Activated CD4-positive, alpha-beta T cell treated with anti-CD3 and anti-CD28 coated beads for 36 hours (primary cell): ENCODE measurements at places on chromosomes 7 and 10. TPM values are rescaled to one million over a fixed set of nuclear protein-coding genes. Genes with fewer than 3 reads are reported as not detected.
A peak's percentile ranks its signal among the peaks of the same experiment; 100 is the strongest.

GRCh38 chr7:1893036-1893435 lies 223.0 kb downstream of the ELFN1 start:
- peaks cover 15% of the 10 kb centered on the region for H3K4me1 ChIP-seq
- H3K36me3 ChIP-seq = peaks cover 9% of the 10 kb centered on the region
- DNase-seq = no peak
- H3K27ac ChIP-seq = no peak overlapping the region
- H3K4me3 ChIP-seq = no peak overlapping the region
- no peaks in the 10 kb centered on the region for H3K27me3 ChIP-seq

- H3K4me3 ChIP-seq = no peak overlapping the region
- H3K4me1 ChIP-seq = no peaks in the 10 kb centered on the region
- no peak overlapping the region for H3K27ac ChIP-seq
- no peaks in the 10 kb centered on the region for H3K27me3 ChIP-seq
- DNase-seq = no peak
Measured at GRCh38 chr7:7114575-7115291, 67.6 kb upstream of the C1GALT1 start.

- no peaks in the 10 kb centered on the region for H3K36me3 ChIP-seq
- H3K4me1 ChIP-seq = no peaks in the 10 kb centered on the region
- no peak overlapping the region for H3K27ac ChIP-seq
- H3K27me3 ChIP-seq = peaks cover 11% of the 10 kb centered on the region
Measured at GRCh38 chr10:2744547-2745200, 322.7 kb upstream of the PFKP start.

GRCh38 chr10:50279489-50279888 lies 28.2 kb upstream of the ASAH2 start:
- H3K4me1 ChIP-seq = no peaks in the 10 kb centered on the region
- no peak for DNase-seq
- no peak overlapping the region for H3K4me3 ChIP-seq
- H3K27me3 ChIP-seq = peaks cover 40% of the 10 kb centered on the region
- H3K36me3 ChIP-seq = no peaks in the 10 kb centered on the region

- H3K27ac ChIP-seq = no peak overlapping the region
- no peak overlapping the region for H3K4me3 ChIP-seq
- no peak for DNase-seq
- peaks cover 9% of the 10 kb centered on the region for H3K36me3 ChIP-seq
Measured at GRCh38 chr10:24718031-24718855, 5.4 kb downstream of the ARHGAP21 start.

- peak; percentile 23 for DNase-seq
- no peak overlapping the region for H3K27ac ChIP-seq
- no peak overlapping the region for H3K4me3 ChIP-seq
- H3K27me3 ChIP-seq = no peaks in the 10 kb centered on the region
Measured at GRCh38 chr7:99036546-99037111, 107.3 kb downstream of the SMURF1 start.

DNA sequence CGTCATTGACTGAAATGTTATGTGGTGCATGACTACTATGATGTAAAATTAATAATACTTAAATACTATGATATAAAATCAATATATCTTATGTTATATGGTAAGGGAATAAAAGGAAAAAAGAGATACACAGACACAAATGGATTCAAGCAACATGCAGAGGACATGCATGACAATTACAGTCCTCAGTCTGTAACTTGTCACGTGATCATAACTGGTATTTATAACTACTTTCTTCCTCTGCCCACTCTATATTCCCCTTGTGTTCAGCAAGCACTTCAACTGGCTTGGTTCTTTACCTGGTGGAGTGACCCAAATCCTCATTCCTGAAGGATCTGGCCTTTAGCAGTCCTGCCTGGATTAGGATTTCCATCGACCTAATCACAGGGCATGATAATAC lies 104.4 kb upstream of the FAM180A start:
- H3K4me1 ChIP-seq = peaks cover 1% of the 10 kb centered on the region
- H3K27me3 ChIP-seq = peaks cover 4% of the 10 kb centered on the region
- no peak overlapping the region for H3K4me3 ChIP-seq
- no peak for DNase-seq
- H3K27ac ChIP-seq = no peak overlapping the region

- DNase-seq = peak; percentile 60
- no peaks in the 10 kb centered on the region for H3K36me3 ChIP-seq
- peak overlapping the region; percentile 5 for H3K27ac ChIP-seq
- no peak overlapping the region for H3K4me3 ChIP-seq
Measured at GRCh38 chr7:155291045-155291530, 6.6 kb upstream of the INSIG1 start.

GRCh38 chr7:116052006-116052405 lies 21.4 kb upstream of the TFEC start:
- no peaks in the 10 kb centered on the region for H3K36me3 ChIP-seq
- H3K4me3 ChIP-seq = no peak overlapping the region
- no peak for DNase-seq
- no peaks in the 10 kb centered on the region for H3K4me1 ChIP-seq

DNA sequence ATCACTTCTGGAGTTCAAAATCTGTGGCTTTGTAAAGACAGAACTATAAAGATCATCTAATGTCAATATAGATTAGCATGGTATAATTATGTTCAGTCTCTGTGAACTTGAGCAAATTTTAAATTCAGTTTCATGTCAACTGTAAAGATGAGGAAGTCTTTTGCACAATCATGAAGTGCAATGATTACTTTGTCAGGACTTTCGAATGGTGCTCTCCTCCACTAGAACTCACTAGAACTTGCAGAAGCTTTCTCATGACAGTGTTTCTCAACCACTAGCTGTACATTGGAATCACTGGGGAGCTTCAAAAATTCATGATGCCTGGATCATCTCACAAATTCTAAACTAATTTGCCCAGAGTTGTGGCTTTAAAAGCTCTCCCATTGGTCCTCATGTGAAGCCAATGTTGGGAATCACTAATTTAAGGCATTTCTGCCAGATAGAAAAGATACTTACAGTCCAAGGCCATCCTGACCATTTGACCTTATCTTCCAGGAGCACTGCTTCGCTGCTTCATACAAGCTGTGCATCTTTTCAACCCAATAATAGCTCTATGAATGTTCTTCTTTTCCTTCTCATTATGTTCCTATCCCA lies 12.9 kb downstream of the OR2AE1 start:
- no peak for DNase-seq
- H3K36me3 ChIP-seq = no peaks in the 10 kb centered on the region
- H3K27ac ChIP-seq = no peak overlapping the region
- peaks cover 4% of the 10 kb centered on the region for H3K27me3 ChIP-seq
- no peaks in the 10 kb centered on the region for H3K4me1 ChIP-seq
- no peak overlapping the region for H3K4me3 ChIP-seq

DNA sequence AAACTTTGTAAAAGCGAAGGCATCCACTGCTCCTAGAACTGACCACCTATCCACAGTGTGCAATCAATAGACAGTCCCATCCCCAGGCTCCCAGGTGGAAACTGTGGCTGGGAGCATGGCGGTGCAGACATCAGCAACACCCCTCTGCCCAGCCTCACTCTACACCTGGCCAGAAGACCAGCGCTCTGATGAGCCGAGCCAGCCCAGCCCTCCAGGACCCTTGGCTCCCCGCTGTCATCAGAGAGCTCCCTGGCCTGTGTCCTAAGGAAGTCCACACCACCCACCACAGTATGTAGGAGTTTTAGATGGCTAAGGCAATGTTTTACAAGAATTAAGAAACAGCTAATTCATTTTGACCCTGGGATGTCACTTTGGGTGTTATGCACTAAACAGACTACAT lies 81.0 kb downstream of the VOPP1 start:
- H3K4me3 ChIP-seq = no peak overlapping the region
- H3K27me3 ChIP-seq = no peaks in the 10 kb centered on the region
- no peak overlapping the region for H3K27ac ChIP-seq
- no peak for DNase-seq

- no peak for DNase-seq
- H3K4me3 ChIP-seq = no peak overlapping the region
- no peaks in the 10 kb centered on the region for H3K4me1 ChIP-seq
- no peak overlapping the region for H3K27ac ChIP-seq
Measured at GRCh38 chr7:37899712-37900247, 16.8 kb downstream of the SFRP4 start.

- DNase-seq = no peak
- no peaks in the 10 kb centered on the region for H3K36me3 ChIP-seq
- H3K27ac ChIP-seq = no peak overlapping the region
- H3K27me3 ChIP-seq = peaks cover 49% of the 10 kb centered on the region
- H3K4me3 ChIP-seq = no peak overlapping the region
Measured at GRCh38 chr7:140638173-140638791, 2.3 kb downstream of the DENND2A start.

DNA sequence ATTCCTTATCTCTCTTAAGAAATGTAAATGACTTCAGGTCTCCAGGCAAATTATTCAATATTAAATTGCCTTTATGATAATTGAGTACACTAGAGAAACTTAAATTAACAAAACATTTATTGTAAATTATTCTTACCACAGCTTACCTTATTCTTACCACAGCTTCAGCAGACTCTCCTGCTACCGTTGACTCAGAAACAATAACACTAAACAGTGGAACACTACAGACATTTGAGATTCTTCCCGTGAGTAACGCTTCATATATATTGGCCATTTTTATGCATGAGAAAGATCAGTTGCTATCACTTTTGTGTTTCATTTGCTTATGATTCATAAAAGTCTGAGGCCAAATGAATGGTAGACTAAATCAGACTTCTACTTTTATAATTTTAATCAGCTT lies 28.7 kb downstream of the TMEM243 start:
- H3K4me1 ChIP-seq = peaks cover 26% of the 10 kb centered on the region
- no peak for DNase-seq
- no peak overlapping the region for H3K4me3 ChIP-seq
- peaks cover 62% of the 10 kb centered on the region for H3K36me3 ChIP-seq
- H3K27ac ChIP-seq = peak overlapping the region; percentile 65

- no peak for DNase-seq
- H3K27me3 ChIP-seq = no peaks in the 10 kb centered on the region
Measured at GRCh38 chr10:75021379-75022249, 89.8 kb upstream of the SAMD8 start.

DNA sequence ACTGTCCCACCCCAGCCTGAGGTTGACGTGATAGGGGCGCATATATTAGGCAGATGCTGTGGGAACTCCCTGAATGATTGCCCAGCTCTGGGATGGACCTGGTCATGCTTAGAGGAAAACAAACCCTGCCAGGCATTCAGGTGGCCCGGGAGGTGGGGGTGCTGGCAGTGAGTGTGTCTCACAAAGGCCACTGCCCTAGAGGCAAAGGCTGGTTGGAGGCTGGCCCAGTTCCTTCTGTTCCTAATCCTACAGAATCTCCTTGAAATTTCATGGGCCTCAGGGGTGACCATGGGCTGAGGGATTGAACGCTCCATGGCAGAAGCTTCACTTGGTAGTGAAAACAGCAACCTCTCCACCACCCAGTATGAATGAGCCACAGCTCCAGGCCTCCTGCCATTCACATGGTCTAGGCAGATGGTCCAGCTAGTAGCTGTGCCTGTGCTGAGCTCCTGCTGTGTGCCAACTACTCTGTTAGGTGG lies 25.6 kb downstream of the ADRA2A start:
- no peaks in the 10 kb centered on the region for H3K36me3 ChIP-seq
- H3K27ac ChIP-seq = no peak overlapping the region
- DNase-seq = no peak
- no peaks in the 10 kb centered on the region for H3K4me1 ChIP-seq

GRCh38 chr10:121069061-121069850 lies 218.1 kb downstream of the WDR11 start:
- no peaks in the 10 kb centered on the region for H3K36me3 ChIP-seq
- no peak overlapping the region for H3K27ac ChIP-seq
- no peak overlapping the region for H3K4me3 ChIP-seq
- H3K4me1 ChIP-seq = no peaks in the 10 kb centered on the region

DNA sequence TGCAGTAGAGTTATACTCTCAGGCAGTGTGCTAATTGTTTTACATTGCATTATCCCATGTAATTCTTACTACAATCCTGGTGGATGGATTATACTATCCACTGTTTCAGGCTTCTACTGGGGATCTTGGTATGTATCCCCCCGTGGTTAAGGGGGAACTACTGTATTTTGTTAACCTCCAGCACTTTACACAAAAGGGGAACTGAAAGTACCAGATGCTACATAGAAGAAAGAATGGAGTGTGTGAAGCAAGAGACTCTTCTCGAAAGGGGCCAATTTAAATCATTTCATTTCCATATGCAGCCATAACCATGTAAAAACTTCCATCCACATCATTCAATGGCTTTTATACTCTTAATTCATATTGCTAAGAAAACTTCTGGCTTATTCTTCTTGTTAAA lies 69.4 kb downstream of the C1GALT1 start:
- no peak for DNase-seq
- no peak overlapping the region for H3K27ac ChIP-seq
- no peaks in the 10 kb centered on the region for H3K27me3 ChIP-seq
- no peaks in the 10 kb centered on the region for H3K36me3 ChIP-seq
- peaks cover 5% of the 10 kb centered on the region for H3K4me1 ChIP-seq
- no peak overlapping the region for H3K4me3 ChIP-seq

DNA sequence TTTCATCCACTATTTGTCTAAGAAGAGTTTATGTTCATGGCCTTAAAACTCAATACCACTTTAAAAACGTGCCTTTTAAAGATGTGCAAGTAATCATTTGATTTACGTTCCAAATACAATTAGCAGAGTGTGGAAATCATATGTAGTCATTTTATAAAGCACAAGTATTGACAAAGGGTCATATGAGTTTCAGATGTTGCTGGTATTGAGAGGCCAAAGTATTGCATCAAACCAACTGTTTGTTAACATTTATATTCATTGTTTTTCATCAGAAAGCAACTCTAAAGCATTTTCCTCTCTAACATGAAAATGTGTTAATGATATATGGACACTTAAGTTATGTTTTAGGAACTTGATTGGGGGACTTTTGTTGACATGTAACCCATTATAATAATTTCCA lies 11.5 kb upstream of the TSGA13 start:
- H3K4me1 ChIP-seq = no peaks in the 10 kb centered on the region
- no peak overlapping the region for H3K27ac ChIP-seq
- peaks cover 10% of the 10 kb centered on the region for H3K27me3 ChIP-seq
- DNase-seq = no peak
- no peak overlapping the region for H3K4me3 ChIP-seq
- H3K36me3 ChIP-seq = no peaks in the 10 kb centered on the region

GRCh38 chr10:31587691-31588090 lies 268.7 kb downstream of the ZEB1 start:
- DNase-seq = no peak
- peaks cover 19% of the 10 kb centered on the region for H3K27me3 ChIP-seq
- peaks cover 7% of the 10 kb centered on the region for H3K4me1 ChIP-seq
- no peak overlapping the region for H3K27ac ChIP-seq
- no peak overlapping the region for H3K4me3 ChIP-seq
- H3K36me3 ChIP-seq = no peaks in the 10 kb centered on the region

GRCh38 chr7:131908714-131909113 lies 352.3 kb upstream of the PODXL start:
- H3K4me1 ChIP-seq = no peaks in the 10 kb centered on the region
- no peak for DNase-seq
- H3K27ac ChIP-seq = no peak overlapping the region
- H3K4me3 ChIP-seq = no peak overlapping the region

Gene FGFBP3
- 1.5 TPM for total RNA-seq

Gene SLC25A13
- 11.3 TPM for total RNA-seq

Gene FXYD4
- total RNA-seq = not detected

Gene ZCCHC24
- total RNA-seq = 0.75 TPM

Gene ETV1
- 0.32 TPM for total RNA-seq

Gene ATP6V0A4
- total RNA-seq = 0.19 TPM

Gene MBL2
- not detected for total RNA-seq

Gene BAZ1B
- 98.6 TPM for total RNA-seq

Gene IDI2
- not detected for total RNA-seq

Gene PAX2
- total RNA-seq = 0.09 TPM

Gene C10orf105
- 0.34 TPM for total RNA-seq

Gene NPSR1
- total RNA-seq = not detected

Gene SAP25
- 9.9 TPM for total RNA-seq

Gene CCDC126
- 5.6 TPM for total RNA-seq
